ENCODE measurements at places on chromosomes 5 and 9. TPM values are rescaled to one million over a fixed set of nuclear protein-coding genes. Genes with fewer than 3 reads are reported as not detected.

Gene MPDZ
- polyA plus RNA-seq = 3.7 TPM

DNA sequence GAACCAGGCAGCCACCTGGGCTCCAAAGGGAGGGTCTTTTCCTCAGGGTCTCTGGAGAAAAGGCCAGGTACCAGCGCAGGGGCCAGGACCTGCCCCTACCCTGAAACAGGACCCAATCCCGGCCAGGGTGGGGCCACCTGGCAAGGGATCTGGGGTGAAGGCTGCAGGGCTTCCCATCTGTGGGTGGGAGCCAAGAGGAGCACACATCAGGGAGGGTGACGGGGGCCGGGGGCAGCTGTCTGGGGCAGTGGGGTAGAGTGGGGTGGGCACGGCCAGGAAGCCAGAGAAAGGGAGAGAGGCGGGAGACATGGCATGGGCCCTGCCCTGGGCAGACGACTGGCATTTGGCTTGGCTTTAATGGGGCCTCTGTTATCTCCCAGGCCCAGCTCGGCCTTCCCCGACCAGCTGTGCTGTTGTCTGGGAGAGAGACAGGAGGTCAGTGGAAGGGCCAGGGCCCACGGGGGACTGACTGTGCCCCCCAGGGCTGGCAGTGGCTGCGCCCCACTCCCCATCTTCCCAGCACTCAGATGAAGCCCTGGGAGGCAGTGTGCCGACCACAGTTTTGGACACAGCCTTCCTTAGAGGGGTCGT lies 57.2 kb upstream of the RNF130 start:
- DNase-seq = no peak

- no peak for DNase-seq
These were observed 198.4 kb upstream of the SNX2 start for GRCh38 chr5:122576256-122577016.

DNA sequence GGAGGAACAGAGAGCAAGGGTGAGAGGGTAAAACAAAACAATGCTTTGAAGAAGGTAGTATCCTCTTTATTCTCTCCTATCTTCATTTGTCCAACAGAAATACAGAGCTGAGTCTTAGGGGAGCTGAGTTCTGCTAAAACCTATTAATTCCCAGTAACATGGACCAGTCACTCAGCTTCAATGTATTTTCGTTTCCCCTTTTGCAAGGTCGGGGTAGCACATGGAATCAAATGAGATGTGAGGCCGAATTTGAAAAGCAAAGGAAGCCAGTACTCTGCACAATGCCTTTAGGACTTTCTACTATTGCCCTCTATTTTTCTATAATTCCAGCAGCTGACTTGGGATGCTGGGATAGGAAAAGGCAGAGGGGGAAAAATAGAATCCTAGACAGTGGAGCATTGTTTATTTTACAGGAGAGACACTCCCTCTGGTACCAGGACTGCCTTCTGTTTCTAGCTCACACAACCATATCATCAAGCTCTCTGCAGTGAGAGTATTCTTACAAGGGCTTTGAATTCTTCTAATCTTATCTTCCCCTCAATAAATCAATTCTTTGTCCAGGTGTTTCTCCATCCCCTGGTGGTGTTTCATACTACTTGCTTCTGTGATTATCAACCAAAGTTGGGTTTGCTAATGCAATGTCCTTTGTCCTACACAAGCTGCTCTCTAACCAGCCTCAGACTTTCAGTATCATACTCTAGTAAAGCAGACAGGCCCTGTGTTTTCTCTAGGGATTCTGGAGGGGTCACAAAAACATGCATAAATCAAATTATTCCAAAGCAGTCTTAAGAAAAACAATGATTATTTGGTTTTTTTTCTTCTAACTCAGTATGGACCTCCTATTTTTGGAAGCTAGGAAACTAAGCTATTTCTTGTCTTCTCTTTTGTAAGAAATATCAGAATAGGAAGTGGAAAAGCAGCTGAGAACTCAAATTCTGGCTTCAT lies 341.5 kb downstream of the OSTF1 start:
- DNase-seq = no peak

- DNase-seq = no peak
These were observed 638.3 kb upstream of the DMAC1 start for GRCh38 chr9:8437876-8438275.

Gene OR1K1
- not detected for polyA plus RNA-seq

DNA sequence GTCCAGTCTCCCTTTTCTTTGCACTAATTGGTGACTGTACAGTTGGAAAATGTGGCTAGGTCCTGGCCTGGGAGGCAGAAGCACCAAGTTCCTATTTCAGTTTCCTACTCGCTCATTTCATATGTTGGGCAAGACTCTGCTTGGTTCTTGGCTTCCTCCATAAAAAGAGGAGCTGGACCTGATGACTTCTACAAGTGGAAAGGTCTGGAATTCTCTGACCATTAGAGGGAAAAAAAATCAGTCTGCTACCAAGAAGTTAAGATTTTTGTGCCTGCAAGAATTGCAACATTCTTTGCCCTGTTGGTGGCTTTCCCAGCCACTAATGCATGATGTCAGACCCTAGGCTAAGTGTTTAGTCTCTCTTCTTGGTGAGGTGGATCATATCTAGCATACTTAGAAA lies 91.5 kb downstream of the WDR41 start:
- DNase-seq = no peak

DNA sequence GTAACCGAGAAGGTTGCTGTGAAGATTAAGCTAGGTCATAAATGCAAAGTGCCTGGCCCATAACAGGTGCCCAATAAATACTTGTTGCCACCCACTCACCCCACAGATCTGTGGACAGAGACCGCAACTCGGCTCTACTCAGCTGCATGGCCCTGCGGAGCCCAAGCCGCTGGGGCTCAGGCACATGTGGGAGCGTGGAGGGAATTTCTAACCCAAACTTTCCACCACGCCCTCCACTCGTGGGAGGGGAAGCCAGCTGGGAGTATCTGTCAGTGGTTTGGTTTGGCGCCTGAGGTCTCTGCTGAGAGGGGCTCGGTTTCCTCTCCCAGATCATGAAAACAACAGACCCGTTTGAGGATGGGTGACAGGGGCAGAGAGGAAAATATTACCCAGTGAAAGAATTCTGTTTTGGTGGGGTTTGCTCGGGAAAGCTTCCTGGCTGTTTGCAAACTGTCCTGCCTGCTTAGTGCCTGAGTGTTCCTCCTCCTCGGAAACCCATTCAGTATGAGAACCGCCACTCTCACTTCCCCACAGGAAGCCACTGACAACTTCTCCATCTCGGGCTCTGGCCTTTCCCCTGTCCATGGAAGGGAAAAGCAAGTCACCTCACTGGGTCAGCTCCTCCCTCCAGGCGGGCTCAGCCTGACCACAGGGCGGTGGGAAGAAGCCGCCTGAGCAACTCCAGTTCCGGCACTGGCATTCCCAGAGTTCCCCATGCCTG lies 60.1 kb downstream of the RGS3 start:
- DNase-seq = no peak

- no peak for DNase-seq
These were observed 15.6 kb upstream of the EPB41L4A start for GRCh38 chr5:112434641-112435040.

- no peak for DNase-seq
These were observed 1912.8 kb upstream of the NUDT12 start for GRCh38 chr5:105475401-105475800.

DNA sequence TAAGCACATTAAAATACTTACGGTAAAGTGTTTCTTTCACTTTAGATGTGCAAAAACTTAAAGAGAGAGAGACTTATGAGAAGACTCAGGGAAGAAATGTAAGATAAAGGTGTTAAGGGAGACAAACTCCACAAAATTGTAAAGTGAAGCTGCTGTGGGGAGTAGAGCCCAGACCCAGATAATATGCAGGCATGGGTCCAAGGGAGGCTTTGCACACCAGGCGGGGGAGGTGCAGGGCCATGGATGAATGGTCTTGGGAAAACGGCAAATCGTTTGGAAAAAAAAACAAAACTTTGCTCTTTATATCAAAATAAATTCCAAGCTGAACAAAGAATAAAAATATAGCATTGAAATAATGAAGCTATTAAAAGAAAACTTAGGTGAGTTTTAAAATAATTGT lies 9.1 kb downstream of the SYK start:
- DNase-seq = no peak

- no peak for DNase-seq
These were observed 569.8 kb upstream of the RIOK2 start for GRCh38 chr5:97752871-97753270.

DNA sequence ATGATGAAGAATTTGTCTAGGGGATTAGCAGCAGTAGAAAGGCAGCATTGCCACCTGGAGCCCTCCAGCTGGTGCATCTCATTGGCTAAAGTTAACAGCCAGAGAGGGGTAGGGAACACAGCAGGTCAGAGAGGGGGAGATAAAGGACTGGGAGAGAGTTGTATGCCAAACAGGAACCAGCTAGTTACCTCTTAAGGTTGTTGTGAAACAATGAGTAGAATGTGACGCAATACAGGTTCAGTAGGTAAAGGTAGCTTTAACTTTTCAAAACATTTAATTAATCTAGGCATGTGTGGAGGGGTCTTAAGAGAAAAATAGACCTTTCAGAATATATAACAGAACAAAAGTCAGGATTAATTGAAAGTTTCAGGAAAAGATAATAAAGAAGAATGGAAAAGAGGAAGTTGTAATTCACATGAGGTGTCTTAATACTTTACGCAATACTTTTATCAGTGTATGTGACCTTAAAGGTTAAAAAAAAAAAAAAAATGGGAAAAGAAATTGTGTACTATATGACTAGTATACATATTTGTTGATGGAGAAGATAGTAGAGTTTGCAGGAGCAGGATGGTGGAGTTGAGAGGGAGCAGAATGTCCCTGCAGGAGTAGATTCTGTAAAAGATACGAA lies 14.3 kb downstream of the FBXO38 start:
- DNase-seq = peak; percentile 17

GRCh38 chr5:82699737-82700136 lies 377.5 kb downstream of the TMEM167A start:
- DNase-seq = no peak

GRCh38 chr5:137888466-137888862 lies 793 bp upstream of the PKD2L2 start:
- no peak for DNase-seq

Gene AIF1L
- polyA plus RNA-seq = 4.1 TPM

- no peak for DNase-seq
These were observed 189.7 kb downstream of the DCP2 start for GRCh38 chr5:113166261-113166660.

- DNase-seq = no peak
These were observed 53.5 kb downstream of the KIF4B start for GRCh38 chr5:155066886-155067595.

Gene SHOC1
- polyA plus RNA-seq = 0.03 TPM

DNA sequence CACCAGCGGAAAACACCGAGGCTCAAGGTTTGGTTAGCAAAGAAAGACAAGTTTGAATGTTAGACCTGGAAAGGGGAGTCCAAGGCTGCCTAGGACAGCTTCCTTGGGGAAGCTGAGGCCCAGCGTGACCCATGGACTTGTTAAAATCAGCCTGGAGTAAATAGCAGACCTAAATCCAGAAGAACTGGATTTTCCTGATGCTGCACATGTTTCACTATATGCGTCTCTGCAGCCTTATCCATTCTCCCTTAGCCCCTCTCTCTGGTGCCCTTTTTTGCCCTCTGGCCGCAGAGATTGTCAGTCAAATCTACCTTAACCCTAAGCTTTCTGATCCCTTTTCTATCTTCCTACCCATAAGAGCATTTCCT lies 119.9 kb downstream of the NTRK2 start:
- no peak for DNase-seq

DNA sequence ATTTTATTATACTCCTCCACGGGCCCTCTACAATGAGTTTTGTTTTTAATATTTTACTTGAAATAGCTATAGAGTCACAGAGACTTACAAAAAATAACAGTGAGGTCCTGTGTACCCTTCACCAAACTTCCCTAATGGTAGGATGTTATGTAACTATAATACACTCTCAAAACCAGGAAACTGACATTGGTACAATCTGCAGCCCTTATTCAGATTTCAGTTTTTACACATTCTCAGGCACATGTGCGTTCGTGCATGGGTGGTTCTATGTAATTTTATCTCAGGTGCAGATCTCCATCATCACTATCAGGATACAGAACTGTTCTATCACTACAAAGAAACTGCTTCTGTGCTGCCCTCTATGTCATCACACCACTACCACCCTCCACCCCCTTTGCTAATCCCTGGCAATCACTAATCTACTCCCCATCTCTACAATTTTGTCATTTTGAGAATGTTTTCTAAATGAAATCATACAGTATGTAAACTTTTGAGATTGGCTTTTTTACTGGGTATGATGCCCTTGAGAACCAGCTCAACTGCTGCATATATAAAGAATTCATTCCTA lies 16.4 kb downstream of the RAB14 start:
- DNase-seq = no peak

- DNase-seq = no peak
These were observed 2.6 kb upstream of the GCNT1 start for GRCh38 chr9:76456202-76456926.

Gene SPATA9
- not detected for polyA plus RNA-seq

DNA sequence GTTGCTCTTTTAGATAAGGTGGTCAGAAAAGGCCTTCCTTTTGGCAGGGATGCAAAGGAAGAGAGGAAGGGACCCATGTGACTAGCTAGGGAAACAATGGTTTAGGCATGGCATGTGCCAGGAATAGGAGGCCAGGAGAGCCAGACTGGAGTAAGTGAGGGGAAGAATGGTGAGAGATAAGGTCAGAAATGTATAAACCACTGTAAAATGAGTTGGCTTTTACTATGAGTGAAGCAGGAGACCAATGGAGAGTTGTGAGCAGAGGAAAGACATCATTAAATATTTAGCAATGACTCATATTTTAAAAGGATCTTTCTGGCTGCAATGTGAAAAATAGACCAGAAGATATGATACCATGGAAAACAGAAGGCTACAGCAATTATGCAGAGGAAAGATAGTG lies 50.9 kb downstream of the AP3B1 start:
- DNase-seq = peak; percentile 13

DNA sequence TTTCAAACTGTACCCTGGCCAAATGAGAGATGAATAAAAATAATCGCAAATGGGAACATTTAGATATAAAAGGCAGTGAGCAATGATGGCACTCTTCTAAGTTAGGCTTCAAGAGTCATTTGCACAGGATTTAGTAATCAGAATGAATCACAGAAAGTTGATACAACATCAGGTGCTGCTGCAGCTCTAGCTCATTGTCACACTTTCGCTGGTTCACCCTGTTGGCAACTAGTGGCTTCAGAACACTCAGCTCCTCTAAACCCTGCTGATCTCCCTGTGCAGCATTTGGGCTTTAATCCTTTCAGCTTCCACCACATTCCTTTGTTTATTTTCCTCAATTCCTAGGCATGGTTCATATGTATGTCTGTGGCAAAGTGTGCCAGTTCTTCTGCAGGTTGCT lies 2071.2 kb upstream of the CDH6 start:
- no peak for DNase-seq

Gene BTNL8
- polyA plus RNA-seq = not detected

- DNase-seq = no peak
These were observed 257.9 kb upstream of the IRX4 start for GRCh38 chr5:2140501-2141175.

DNA sequence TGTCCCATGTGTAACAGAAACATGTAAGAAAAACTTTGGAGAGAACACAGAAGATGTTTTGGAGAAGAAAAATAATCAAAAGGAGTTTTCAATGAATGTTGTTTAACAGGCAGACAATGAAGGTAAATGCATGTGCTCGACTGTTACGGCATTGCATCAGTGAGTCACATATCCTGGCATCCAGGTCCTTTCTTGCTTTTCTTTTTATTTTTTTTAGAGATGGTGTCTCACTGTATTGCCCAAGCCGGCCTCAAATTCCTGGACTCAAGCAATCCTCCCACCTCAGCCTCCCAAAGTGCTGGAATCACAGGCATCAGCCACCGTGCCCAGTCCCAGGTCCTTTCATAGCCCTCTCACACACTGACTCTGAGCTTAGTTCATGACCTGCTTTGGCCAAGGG lies 181.8 kb downstream of the DTWD2 start:
- peak; percentile 6 for DNase-seq

GRCh38 chr5:14687023-14687665 lies 22.6 kb downstream of the OTULIN start:
- DNase-seq = no peak

- DNase-seq = no peak
These were observed 215.1 kb upstream of the ARRDC3 start for GRCh38 chr5:91598216-91598615.

Measured in foreskin keratinocyte (primary cell).